ENCODE measurements at places on chromosomes 11 and 22.

GRCh38 chr11:63552921-63553320 lies 10.3 kb downstream of the PLAAT2 start:
- no peak for DNase-seq

DNA sequence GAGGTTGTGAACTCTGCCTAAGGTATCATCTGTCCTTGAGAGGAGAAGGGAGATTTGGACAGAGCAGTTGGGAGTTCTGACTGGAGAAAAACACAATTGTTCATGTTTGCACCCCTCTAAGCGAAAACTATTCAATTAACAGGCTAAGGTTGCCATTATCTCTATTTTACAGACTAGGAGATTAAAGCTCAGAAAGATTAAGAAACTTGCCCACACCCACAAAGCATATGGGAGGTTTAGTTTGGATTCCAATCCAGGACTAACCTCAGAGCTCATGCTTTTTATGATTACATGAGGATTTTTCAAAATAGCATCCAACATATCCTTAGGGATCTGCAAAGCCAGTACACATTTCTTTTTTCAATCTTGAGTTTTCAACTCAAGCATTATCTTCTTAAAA lies 22.0 kb downstream of the GAB2 start:
- DNase-seq = no peak

DNA sequence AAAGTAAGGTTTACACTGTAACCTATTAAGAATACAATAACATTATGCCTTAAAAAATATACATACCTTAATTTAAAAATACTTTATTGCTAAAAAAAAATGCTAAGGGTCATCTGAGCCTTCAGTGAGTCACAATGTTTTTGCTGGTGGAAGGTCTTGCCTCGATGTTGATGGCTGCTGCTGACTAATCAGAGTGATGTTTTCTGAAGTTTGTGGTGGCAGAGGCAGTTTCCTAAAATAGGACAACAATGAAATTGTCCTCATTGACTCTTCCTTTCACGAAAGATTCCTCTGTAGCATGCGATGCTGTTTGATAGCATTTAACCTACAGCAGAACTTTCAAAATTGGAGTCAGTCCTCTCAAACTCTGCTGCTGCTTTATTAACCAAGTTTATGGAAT lies 97.6 kb downstream of the FAT3 start:
- no peak for DNase-seq

DNA sequence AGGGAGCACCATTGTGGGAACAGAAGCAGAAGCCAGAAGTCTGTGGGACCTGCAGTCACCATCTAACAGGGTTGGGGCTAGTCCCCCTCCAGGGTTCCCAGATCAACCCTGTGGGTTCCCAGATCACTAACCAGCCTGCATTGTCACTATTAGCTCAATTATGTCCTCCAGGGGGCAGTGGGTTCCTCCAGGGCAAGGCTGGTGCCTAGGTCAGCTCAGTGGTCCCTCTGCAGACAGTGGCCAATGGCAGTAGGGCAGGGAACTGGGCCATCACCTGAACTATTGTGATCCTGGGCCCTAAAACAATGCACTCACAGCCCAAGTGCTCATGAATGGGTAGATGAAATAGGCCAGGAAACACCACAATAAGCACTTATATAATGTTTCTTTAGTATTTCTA lies 18.8 kb upstream of the PRSS23 start:
- DNase-seq = no peak

GRCh38 chr11:16898274-16898985 lies 115.8 kb downstream of the PLEKHA7 start:
- no peak for DNase-seq

GRCh38 chr22:18057568-18058209 lies 20.1 kb upstream of the PEX26 start:
- DNase-seq = peak; percentile 78

All from GM20000 (cell line).